ENCODE measurements at places on chromosomes 1 and 21. TPM values are rescaled to one million over a fixed set of nuclear protein-coding genes. Genes with fewer than 3 reads are reported as not detected.

Gene FAM72A
- total RNA-seq = 2.2 TPM

Gene HLX
- total RNA-seq = 9.0 TPM

Gene PDC
- not detected for total RNA-seq

DNA sequence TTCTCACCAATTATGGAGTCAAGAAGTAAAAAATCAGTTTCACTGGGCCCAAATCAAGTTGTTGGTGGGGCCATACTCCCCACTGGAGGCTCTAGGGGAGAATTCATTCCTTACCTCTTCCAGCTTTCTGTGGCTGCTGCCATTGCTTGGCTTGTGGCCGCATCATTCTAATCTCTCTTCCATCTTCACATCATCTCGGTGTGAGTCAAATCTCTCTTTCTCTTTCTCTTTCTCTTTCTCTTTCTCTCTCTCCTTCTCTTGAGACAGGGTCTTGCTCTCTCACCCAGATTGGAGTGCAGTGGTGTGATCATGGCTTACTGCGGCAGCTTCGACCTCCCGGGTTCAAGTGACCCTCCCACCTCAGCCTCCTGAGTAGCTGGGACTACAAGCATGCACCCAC lies 28.1 kb downstream of the FAM89A start:
- no peak for DNase-seq

DNA sequence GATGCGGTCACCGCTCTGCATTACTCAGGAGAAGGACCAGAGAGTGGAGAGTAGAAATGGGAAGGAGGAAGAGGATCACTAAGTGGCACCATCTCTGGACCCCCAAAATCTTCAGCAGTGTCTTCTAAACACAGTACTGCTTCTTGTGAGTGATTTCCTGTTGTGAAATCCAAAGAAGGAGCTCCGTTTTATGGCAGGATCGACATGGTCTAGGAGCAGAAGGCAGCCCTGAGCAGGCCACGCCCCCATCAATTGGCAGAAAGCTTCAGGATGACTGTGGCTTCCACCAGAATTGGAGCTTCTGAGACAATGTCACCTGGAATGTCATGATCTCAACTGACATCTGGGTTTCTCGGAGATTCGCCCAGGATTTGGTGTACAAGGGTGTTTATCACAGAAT lies 171.5 kb downstream of the ADSS2 start:
- DNase-seq = no peak

- DNase-seq = peak; percentile 91
Measured at GRCh38 chr1:31396633-31397351, 16.2 kb upstream of the SERINC2 start.

DNA sequence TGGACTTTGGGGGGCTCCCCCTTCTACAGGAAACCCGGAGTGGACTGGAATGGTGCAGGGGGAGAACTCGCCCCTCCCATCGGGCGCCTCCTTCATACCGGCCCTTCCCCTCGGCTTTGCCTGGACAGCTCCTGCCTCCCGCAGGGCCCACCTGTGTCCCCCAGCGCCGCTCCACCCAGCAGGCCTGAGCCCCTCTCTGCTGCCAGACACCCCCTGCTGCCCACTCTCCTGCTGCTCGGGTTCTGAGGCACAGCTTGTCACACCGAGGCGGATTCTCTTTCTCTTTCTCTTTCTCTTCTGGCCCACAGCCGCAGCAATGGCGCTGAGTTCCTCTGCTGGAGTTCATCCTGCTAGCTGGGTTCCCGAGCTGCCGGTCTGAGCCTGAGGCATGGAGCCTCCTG lies at the start of gene TNFRSF14:
TNFRSF14 (plus strand) TSS at position 95 of the 401 bp plus-strand sequence; CDS start at position 389, 294 bp downstream.
- DNase-seq = peak; percentile 98

DNA sequence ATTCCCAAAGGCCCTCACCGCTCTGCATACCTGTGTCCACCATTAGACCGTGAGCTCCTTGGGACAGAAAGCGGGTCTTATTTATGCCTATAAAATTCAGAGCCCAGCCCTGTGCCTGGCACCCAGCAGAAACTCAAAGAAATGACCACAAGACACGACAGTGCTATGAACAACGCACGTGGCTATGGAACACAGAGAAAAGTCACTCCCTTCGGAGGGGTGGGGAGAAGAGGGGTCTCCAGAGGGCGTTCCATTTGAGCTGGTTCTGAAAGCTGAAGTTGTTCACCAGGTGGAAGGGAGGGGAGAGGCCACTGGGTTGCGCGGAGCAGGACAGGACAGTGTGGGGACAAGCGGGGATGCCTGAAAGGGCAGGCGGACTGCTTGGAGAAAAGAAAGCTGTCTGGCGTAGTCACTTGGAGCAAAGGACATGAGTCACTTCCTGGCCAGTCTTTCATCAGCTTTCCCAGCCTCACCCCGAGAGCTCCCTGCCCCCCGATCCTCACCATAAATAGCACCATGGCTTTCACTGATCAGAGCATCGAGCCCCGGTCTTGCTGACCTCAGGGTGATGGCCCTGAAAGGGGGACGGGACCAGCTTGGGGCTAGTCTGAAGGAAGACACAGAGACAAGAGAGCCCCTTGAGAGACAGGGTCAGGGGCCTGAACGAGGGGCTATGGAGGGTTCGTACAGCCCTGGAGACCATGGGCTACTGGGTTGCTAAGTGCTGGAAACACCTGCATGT lies 28.5 kb downstream of the ECE1 start:
- peak; percentile 97 for DNase-seq

DNA sequence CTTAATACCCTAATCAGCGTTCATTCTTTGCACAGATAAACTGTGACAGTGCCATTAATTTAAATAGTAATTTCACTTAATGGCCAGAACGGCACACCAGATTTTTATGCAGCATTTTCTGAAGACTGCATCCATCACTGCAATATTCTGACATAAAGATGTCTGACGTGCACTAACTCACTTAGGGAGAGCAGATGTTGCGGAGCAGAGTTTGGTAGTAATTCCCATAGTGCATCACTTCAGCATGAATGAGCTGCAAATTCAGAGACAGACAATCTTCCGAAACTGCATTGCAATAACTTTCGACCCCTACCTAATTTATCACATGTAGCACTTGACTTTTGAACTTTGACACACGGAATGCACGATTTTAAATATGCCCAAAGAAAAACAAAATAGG lies 225.3 kb downstream of the KCTD3 start:
- no peak for DNase-seq

DNA sequence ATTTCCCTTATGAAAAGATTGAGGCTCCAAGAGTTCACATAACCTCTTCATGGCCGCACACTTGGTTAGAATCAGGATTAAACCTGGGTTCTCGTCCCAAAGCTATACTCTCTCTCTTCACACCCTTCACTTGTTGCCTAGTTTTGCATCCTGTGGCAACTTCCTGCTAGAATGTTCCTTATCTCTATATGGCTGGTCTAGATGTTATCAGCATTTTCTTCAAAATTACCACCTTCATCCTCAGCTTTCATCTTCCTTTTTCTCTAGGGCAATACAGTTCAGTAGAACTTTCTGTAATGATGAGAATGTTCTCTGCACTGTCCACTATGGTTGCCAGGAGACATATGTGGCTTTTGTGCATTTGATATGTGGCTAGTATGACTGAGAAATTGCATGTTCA lies 31.1 kb upstream of the BCAR3 start:
- DNase-seq = no peak

DNA sequence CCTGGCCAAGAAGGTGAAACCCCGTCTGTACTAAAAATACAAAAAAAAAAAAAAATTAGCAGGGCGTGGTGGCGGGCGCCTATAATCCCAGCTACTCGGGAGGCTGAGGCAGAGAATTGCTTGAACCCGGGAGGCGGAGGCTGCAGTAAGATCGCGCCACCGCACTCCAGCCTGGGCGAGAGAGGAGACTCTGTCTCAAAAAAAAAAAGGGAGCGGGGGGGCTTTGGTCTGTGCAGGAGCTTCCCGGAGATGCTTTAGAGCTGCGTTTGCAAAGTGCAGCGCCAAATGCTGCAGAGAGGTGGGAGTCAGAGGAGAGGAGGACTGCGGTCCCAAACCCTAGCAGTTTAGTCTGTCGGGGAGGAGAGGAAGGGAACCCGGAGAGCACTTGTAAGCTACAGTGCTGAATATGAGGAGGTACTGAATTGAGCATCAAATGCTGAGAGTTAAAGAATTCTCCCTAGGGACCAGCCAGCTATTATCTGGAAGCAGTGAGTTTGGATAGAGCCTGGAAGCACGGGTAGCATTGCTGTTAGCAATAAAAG lies 569 bp downstream of the FALEC start:
- DNase-seq = peak; percentile 69

DNA sequence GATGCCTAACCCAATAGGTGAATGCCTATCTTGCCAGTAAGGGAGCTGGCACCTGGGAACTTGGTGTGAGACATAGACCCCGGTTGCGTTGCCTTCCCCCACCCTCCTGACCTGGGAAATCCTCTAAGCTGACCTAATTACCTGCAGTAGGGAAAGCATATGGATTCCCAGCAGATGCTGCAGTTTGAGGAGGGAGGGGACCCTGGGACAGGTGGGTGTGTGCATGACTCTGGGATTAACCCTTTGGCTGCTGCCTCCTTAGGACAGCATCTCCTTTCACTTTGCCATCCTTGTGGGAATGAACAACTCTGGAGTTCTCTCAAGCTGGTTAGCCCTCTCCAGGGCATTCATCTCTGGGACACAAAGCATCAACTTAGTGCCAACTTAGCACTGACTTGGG lies 16.4 kb upstream of the NFASC start:
- no peak for DNase-seq

- peak; percentile 89 for DNase-seq
Measured at GRCh38 chr1:214123061-214123784, 135.4 kb downstream of the PROX1 start.

DNA sequence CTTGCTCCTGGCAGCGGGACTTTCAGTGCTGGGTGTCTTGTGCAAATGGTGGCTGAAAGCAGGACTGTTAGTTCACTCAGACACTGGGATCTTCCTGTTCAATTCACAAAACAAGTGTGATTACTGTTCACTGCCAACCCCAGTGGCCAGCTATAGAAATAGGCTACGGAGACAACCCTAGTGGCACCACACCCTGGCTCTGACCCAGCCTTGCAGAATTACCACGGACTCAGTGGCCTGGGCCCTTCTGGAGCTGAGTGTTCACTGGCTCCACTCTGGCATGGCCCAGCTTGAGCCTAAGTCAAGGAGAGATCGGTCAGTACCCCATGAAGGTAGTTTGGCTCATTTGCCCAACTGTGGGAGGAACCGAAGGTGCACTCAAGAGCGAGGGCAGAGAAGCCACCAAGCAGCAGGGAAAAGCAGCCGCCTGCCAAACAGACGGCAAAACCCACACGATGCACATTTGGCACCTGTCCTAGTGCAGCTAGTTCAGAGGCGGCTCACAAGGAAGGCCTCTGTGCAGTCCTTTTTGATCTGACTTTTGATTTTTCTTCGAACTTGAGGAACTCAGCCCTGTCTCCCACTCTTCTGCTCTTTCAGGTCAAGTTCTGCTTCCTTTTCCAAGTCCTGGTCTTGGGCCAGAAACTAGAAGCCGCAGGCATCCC lies 5.9 kb downstream of the KIAA2013 start:
- DNase-seq = peak; percentile 68

- no peak for DNase-seq
Measured at GRCh38 chr1:173590557-173590956, 12.3 kb downstream of the SLC9C2 start.

- no peak for DNase-seq
Measured at GRCh38 chr21:39105341-39105765, 77.9 kb downstream of the PSMG1 start.

- DNase-seq = peak; percentile 99
Measured at GRCh38 chr1:18926315-18927081, 24.1 kb upstream of the ALDH4A1 start.

DNA sequence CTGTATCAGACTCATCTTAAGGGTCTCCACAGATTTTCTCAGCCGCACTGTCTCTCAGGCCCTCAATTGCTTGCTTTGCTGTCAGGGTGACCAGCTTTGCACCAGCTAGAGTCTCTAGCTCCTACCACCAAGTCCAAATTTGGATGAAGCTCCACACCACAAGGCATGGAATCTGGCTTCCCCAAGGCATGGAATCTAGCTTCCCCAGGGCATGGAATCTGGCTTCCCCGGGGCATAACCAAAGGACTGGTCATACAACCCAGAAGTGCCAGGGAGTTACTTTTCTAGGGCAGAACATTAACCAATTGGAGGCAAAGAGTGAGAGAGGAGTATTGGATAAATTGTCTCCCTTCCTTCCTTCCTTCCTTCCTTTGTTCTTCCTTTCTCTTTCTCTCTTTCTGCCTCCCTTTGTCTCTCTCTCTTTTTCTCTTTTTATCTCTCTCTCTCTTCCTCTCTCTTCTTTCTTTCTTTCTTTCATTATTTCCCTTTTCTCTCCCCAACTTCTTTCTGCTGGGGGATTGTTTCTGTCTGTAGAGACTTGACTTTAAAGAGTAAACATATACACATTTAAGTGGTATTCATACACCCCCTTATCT lies 76.9 kb upstream of the HAO2 start:
- no peak for DNase-seq

- DNase-seq = no peak
Measured at GRCh38 chr1:184188037-184188436, 136.5 kb downstream of the TSEN15 start.
